ENCODE measurements at places on chromosomes 1 and 21. TPM values are rescaled to one million over a fixed set of nuclear protein-coding genes. Genes with fewer than 3 reads are reported as not detected.

DNA sequence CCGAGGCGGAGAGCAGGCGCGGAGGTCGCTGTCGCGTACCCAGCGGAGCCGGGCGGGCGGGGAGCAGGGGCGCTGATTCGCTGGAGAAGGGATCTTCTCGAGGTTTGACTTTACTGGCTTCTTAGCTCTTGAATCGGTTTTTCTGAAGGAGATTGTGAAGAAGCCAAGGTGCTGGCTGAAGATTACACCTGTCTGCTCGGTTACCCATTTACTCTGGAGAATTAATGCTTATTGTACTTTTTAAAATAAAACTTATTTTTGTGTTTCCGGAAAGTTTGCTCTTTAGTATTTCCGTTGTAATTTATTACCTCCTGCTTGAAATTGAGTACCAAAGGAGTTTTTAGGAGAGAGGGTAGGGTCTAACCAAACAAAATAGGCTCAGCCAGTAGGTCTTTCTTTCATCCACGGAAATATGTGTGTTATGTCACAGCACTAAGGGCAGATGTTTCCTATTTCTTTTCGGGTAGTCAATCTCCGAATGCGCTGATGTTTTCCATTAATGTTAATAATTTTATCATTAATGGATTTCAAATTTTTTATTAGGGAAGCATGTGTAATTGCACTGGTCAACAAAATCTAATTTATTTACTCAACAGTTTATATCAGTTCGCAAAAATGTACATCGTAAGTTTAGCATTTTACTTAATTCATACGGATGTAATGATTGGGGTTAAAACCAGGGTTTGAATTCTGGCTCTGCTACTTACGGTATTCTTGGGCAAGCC lies 510 bp upstream of the GNG5 start:
- DNase-seq: no peak

GRCh38 chr1:76279101-76279748 lies 204.7 kb downstream of the ST6GALNAC3 start:
- no peak for DNase-seq

GRCh38 chr1:171623651-171624331 lies 1.7 kb downstream of the MYOCOS start:
- DNase-seq: no peak

- peak; percentile 96 for DNase-seq
Measured at GRCh38 chr1:112700290-112701226, 6.4 kb downstream of the RHOC start.

The TNFAIP8L2 gene
- total RNA-seq: 4.9 TPM

The RLF gene
- 17.4 TPM for total RNA-seq

The NBPF11 gene
- 10.1 TPM for total RNA-seq
